ENCODE measurements at places on chromosomes 12 and 14.

- DNase-seq: no peak
These were observed 35.6 kb downstream of the GNS start for GRCh38 chr12:64723630-64724029.

DNA sequence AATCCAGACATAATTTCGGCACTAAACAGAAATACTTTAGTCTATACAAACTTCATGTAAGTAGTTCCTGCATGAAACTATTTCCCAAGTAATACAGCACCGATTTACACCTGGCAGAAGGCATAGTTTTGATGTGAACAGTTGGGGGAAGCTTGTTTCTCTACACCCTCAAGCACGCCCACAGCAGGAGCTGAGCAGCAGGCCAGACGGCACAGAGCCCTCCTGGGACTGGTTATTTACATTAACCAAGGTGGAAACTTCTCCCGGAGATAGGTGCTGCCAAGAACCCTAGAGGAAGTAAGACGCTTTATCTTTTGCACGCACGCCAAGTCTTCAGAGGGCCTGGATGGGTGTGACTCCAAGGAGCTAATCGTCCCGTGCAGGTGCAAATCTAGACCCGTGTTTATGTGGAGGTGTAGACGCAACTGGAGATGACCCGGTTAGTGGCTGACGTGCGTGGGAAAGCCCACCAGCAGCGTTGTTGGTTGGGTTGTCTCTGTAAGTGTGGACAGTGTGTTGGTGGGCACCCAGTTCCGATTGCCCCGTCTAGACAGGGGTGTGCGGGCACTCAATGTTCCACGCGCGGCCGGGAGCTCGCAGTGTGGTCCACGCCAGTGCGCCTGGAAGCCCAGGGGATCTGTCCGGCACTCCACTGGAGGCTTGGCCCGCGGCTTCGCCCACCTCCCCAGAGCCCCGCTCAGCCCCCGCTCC is 767 bp upstream of the TCP11L2 start:
- DNase-seq: peak; percentile 55

DNA sequence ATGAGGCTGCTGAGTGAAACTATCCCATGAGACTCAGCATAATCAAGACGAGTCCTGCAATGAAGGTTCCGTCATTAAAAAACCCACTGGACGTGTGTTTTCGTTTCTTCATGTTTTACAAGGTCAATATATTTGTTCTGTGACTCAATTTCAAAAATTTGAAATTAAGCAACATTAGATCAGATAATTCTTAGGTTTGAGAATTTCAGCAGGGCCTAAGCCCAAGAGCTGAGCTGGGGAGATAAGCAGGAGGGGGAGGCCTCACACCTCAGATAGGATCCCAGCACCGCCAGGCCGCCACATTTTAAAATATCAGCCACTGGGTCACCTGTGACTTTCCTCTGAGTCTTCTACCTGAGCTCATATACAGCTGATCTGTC is 13.3 kb downstream of the STX2 start:
- no peak for DNase-seq

DNA sequence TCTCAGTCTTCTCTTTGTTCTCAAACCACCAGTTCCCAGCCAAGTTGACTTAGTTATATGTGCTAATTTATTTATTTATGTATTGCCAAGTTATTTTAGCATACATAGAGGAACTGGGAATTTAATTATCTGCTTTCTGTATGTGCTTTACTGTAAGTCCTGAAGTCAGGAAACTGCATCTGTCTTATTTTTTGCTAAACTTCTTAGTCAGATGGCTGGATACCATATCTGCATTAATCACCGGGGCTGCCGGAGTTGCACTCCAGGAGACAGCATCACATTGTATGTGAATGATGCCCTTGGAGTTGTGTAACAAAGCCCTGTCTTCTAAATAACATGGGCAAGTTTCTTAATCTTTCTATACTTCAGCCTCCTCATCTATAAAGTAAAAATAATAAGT is 96.2 kb downstream of the MON2 start:
- DNase-seq: no peak

- DNase-seq: no peak
These were observed 54.4 kb downstream of the PELI2 start for GRCh38 chr14:56172571-56172971.

- DNase-seq: no peak
These were observed 11.6 kb upstream of the KRT82 start for GRCh38 chr12:52417740-52418139.

DNA sequence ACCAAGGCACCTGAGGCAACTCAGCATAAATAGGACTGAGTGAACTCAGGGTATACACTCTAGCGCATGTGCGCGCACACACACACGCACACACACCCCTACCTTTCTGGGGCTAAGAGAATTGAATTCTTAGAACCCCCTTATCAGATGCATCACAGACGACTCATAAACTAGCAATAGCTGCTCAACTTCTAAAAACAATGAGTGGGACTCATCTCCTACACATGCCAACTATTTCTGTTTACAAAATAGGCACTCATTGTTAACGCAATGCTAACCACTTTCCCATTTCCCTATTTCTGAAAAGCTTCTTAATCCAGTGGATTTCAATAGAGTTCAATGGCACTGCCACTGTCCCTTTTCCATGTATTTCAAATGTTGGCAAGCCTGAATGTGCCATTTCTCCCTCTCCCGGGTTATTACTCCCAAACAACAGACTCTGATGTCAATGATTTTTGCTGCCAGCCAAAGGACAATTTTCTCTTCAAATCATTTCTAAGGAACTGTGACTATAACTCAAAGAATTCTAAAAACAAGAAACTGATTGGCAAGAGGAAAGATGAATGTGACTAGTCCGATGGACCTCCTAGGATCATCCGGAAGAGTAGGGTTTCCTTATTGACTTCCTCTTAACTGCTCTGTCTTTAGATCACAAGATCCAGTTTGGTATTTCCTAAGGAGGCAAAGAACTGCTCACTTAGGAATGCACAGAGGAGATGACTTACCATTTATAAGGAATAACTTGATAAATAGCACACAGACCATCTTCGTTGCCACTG is 48.8 kb downstream of the SLC38A1 start:
- DNase-seq: no peak
